ENCODE measurements at places on chromosomes 2 and 18.

DNA sequence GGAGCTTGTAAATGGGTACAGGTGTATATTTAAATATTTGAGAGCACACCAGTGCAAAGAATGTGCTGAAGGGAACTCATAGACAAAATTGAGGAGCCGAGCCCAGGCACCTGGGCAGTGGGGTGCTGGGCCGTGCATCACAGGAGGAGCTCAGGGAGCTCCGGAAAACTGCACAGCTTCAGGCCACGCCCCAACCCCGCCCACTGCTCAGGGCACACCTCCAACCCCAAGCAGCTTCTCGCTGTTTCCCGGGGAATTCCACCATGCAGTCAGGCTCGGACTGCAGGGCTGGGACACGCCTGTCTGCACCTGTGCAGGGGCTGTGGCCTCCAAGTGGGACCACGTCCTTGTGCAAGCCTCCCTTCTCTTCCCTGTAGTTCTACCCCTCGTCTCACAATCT is 243.0 kb downstream of the HDAC4 start:
- no peak for DNase-seq

- no peak for DNase-seq
Observed at GRCh38 chr2:17328161-17328560, 190.1 kb downstream of the RAD51AP2 start.

GRCh38 chr2:37820471-37820986 is 104.6 kb upstream of the RMDN2 start:
- no peak for DNase-seq

GRCh38 chr2:195038153-195038552 is 618.9 kb upstream of the SLC39A10 start:
- DNase-seq = no peak
